ENCODE measurements at places on chromosomes 12 and 14. TPM values are rescaled to one million over a fixed set of nuclear protein-coding genes. Genes with fewer than 3 reads are reported as not detected.
A peak's percentile ranks its signal among the peaks of the same experiment; 100 is the strongest.

- H3K27ac ChIP-seq, result no peak overlapping the region
- no peak for DNase-seq
- peak overlapping the region; percentile 86 for H3K4me3 ChIP-seq
- no peaks in the 10 kb centered on the region for H3K27me3 ChIP-seq
- no peaks in the 10 kb centered on the region for H3K36me3 ChIP-seq
Measured at GRCh38 chr12:57090924-57091637, 2.2 kb downstream of the NAB2 start.

DNA sequence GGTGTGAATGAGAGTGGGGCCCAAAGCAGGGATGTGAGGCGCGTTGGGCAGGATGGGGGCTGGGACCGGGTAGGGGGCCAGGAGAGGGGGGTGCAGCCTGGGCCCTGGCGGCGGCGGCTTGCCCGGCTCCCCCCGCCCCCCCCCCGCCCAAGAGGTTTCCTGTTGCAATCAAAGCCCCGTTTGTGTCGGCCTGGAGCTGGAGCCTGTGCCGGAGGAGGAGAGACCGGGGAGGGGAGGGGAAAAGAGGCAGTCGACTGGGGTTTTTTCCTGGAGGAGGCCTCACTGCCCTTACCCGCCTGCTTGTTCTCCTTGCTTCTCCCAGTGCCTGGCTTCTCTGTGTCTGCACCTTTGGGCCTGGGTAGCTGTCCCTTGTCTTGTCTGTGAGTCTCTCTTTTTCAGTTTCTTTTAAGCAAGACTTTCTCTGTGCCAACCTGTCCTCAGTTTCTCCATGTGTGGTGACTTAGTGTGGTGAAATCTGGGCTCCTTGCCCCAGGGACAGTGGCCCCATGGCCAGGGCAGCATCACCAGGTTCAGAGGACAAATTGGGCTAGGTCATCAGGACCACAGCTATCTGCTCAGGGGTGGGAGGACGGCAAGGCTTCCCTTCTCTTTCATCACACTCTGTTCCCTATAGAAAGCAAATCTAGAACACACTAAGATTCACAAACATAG, 8.5 kb downstream of the RARG start:
- DNase-seq, result peak; percentile 46
- H3K4me3 ChIP-seq, result no peak overlapping the region
- peaks cover 37% of the 10 kb centered on the region for H3K4me1 ChIP-seq
- H3K27ac ChIP-seq, result no peak overlapping the region

GRCh38 chr12:49292729-49293055, 2.3 kb upstream of the PRPH start:
- no peak for DNase-seq
- H3K36me3 ChIP-seq, result no peaks in the 10 kb centered on the region
- no peak overlapping the region for H3K27ac ChIP-seq
- no peak overlapping the region for H3K4me3 ChIP-seq
- H3K4me1 ChIP-seq, result peaks cover 3% of the 10 kb centered on the region

DNM1L gene
- 90.1 TPM for total RNA-seq

ERP27 gene
- total RNA-seq, result 0.88 TPM

DNA sequence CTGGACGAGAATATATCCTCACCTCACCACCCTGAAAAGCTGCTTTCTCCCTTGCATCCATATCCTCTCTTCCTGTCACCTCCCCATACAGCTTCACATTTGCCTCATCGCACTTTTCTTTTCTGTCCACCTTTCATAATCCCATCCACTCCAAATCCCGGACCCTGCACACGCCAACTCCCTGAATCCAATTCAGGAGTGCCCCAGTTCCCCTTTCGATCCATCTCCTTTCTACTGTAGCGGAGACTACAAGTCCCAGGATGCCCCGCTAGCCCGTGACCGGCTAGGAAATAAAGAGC, 2.5 kb downstream of the TMEM253 start:
- no peak overlapping the region for H3K4me3 ChIP-seq
- H3K27ac ChIP-seq, result peak overlapping the region; percentile 93
- no peaks in the 10 kb centered on the region for H3K36me3 ChIP-seq
- no peak for DNase-seq
- H3K4me1 ChIP-seq, result peaks cover 23% of the 10 kb centered on the region

- no peaks in the 10 kb centered on the region for H3K36me3 ChIP-seq
- no peak overlapping the region for H3K4me3 ChIP-seq
- no peaks in the 10 kb centered on the region for H3K4me1 ChIP-seq
- DNase-seq, result no peak
- H3K27ac ChIP-seq, result no peak overlapping the region
Measured at GRCh38 chr14:80845856-80846255, 95.7 kb downstream of the CEP128 start.

DNA sequence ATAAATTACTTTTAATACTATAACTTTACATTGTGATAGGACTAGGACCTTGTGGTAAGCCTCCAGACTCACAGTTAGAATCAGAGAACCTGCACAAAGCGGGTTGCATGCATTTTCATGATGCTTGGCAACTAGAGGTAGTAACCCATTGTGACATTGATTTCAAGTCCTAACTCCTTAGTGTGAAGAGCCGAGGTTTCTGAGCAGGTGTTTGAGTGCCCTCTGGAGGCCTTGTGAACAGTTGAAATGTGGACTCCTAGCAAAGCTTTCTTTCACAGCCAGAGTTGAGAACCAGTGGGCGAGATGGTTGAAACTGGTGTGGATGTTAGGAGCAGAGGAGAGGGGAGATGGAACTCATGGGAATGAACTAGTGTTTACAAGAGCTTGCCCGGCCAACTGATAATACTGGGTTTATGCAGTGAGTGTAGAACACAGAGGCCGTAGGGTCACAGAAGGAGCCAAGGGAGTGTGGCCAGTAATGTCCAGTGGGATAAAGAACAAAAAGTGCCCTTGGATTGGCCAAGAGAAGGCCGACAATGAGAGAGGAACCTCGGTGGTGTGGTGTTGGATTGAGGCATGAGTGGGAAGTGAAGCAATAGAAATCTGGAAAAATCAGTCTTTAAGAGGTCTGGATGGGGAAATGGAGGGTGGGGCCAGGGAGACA, 10.9 kb downstream of the ZNF664 start:
- H3K4me3 ChIP-seq, result no peak overlapping the region
- H3K4me1 ChIP-seq, result no peaks in the 10 kb centered on the region
- no peak overlapping the region for H3K27ac ChIP-seq
- no peaks in the 10 kb centered on the region for H3K27me3 ChIP-seq

- H3K27me3 ChIP-seq, result no peaks in the 10 kb centered on the region
- peak overlapping the region; percentile 14 for H3K4me3 ChIP-seq
- H3K27ac ChIP-seq, result peak overlapping the region; percentile 34
- peak; percentile 85 for DNase-seq
- H3K4me1 ChIP-seq, result peaks cover 64% of the 10 kb centered on the region
- no peaks in the 10 kb centered on the region for H3K36me3 ChIP-seq
Measured at GRCh38 chr12:57836442-57837375, 9.8 kb downstream of the CTDSP2 start.

ABCC9 gene
- total RNA-seq, result not detected

MANSC4 gene
- total RNA-seq, result 0.65 TPM

MFAP5 gene
- not detected for total RNA-seq

DNA sequence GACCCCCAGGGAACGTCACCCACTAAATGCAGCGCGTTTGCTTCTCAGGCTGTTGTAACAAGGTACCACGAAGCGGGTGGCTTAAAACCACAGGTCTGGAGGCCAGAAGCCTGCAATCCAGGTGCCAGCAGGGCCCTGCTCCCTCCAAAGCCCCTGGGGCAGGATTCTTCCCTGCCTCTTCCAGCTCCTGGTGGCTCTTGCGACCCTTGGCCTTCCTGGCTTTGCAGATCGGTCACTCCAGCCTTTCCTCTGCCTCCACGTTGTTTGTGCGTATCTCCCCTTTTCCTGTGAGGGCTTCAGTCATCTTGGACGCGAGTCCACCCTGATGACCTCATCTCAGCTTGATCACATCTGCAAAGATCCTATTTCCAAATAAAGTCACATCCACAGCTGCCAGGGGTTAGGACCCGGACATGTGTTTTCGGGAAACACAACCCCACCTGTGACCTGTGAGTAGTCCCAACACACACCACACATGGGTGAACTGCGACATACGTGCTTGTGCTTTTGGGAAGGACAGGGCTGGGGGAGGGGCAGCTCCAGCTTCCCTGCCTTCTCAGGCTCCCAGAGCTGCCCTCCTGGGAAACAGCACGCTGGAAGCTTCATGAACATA, 114.5 kb upstream of the NCOR2 start:
- H3K36me3 ChIP-seq, result no peaks in the 10 kb centered on the region
- H3K4me1 ChIP-seq, result peaks cover 42% of the 10 kb centered on the region
- peak overlapping the region; percentile 98 for H3K27ac ChIP-seq
- no peaks in the 10 kb centered on the region for H3K27me3 ChIP-seq

GRCh38 chr14:48401321-48401720, 725.9 kb upstream of the MDGA2 start:
- no peaks in the 10 kb centered on the region for H3K27me3 ChIP-seq
- no peak overlapping the region for H3K27ac ChIP-seq
- H3K4me3 ChIP-seq, result no peak overlapping the region
- H3K4me1 ChIP-seq, result no peaks in the 10 kb centered on the region
- no peaks in the 10 kb centered on the region for H3K36me3 ChIP-seq
- DNase-seq, result no peak

P3H3 gene
- 92.6 TPM for total RNA-seq
